ENCODE measurements at places on chromosomes 16 and 17.

DNA sequence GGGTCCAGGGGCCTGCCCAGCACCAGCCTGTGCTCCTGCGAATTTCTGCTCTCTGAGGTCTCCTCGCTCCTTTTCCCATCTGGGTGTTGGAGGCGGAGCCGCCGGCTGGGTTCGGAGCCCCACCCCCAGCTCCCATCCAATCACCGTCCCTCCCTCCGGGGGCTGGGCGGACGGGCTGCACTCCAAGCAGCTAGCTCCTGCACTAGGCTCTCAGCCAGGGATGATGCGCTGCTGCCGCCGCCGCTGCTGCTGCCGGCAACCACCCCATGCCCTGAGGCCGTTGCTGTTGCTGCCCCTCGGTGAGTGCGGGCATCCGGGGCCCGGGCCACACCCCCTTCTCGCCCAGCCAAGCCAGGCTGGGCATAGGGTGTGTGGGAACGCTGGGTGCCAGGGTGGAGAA, at the start of gene NRN1L:
TSS of gene NRN1L (plus strand) at position 202 of the 400 bp plus-strand sequence. CDS start at position 221, 19 bp downstream.
- no peak for DNase-seq

- DNase-seq: no peak
These were observed 26.1 kb downstream of the DHRS7C start for GRCh38 chr17:9765322-9765721.

DNA sequence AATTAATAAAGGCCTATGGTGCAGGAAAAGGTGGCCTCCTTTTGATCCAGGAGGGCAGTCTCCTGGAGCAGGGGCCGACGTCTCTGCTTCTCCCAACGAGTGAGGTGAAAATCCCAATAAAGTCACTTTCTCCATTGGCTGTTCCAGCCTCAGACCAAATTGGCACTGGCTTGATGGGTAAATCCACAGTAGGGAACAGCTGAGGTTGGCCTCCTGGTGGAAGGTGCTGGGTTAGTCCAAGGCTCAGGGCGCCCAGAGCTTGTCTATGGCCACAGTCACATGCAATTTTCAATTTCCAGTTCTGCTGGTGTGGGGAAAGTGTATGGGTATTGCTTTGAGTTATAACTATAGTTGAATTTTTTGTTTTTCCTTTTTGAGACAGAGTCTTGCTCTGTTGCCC, 79.0 kb downstream of the NETO2 start:
- no peak for DNase-seq

GRCh38 chr17:73017658-73018057, 74.8 kb downstream of the SLC39A11 start:
- no peak for DNase-seq

DNA sequence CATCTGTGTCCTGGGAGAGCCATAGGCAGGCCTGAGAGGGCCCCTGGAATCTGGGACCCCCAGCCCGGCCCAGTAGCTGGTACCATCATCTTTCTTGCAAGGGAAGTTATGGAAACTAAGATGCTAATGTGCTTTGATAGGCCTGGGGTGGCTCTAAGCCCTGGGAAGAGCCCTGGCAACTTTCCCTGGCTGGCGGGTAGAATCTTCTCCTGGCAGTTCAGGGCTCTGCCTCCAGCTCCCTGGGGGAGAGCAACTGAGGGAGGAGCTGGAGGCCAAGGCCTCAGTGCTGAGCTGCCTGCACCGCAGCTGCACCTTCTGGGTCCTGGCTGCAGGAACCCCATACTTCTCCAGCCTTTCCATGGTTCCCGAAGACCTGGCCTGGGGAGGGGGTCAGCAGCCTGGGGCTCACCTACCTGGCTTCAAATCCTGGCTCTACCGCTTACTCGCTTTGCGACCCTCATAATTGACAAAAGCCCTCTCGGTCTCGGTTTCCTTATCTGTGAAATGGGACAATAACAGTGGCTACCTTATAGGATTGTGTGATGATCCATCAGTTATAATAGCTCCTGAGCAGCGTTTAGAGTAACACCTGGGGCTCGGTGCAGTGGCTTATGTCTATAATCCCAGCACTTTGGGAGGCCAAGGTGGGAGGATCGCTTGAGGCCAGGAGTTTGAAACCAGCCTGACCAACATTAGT, 333.7 kb downstream of the SEC14L1 start:
- DNase-seq: no peak

All from T follicular helper cell (primary cell).